ENCODE measurements at places on chromosomes 7 and 10.

DNA sequence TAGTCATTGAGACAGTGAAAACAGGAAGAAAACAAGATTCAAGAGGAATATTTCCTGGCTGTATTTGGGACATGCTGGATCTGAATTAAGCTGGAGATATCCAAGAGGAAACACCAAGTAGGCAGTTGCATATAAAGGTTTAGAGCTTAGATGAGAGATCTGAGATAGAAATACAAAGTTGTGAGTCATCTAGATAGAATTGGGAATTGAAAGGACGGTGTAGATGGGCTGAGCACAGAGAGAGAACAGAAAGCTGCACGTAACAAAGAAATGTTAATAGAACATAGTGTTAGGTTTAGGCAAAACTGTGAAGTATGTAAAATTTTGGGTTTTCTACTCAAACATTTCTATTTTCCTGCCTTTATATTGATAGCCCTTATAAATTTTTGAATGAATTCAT is 218.5 kb upstream of the TMEM196 start:
- no peak for DNase-seq

DNA sequence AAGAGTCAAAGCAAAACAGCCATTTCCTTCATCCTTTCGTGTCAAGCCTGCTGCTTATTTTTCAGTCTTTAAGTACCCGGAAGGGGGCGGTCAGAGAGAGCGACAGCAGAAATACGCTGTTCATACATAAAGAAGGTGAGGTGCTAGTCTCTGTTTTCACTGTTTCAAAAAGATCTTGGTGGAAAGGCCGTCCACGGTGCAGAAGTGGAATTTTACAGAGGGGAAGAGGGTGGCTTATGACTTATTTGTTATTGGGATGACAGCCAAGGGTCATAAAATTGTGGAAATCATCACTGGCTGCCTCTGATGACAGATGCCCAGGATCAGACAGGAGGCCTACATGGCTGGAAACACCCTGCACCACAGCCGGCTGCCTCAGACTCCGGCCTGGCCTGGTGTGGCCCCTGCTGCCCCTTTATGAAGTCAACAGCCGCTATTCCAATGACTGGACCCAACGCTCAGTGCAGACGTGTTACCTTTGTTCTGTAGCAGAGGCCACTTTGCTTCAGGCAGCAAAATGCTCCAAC is 57.0 kb downstream of the HIPK2 start:
- no peak for DNase-seq

GRCh38 chr7:98771519-98771918 is 98.3 kb downstream of the TMEM130 start:
- no peak for DNase-seq

- no peak for DNase-seq
These were observed 57.4 kb upstream of the EGFR start for GRCh38 chr7:54961391-54961790.

GRCh38 chr10:53719658-53720057 is 947.1 kb upstream of the MBL2 start:
- DNase-seq: no peak

DNA sequence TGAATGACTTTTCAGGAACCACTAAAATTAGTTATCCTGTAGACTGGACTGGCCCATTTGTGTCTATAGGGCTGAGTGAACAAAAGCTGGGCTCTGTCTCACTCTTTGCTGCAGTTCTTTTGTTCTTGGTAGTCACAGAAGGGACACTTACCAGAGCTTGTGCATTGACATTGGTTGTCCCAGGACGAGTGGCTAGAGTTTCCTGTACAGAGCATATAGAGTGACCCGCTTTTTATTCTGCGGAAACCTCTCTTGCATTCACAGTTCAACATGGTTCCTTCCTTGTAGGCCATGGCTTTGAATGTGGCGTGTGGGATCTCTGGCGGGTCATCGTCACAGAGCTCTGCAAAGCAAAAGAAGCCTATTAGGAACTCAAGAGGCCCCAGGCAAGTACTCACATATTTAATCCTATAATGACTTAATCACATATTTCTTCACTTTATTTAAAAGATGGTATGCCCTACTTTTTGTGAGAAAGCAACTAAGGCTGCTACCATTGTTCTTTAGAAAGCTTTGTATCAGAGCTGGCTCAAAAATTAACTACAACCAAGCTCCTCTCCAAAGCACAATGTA is 36.4 kb downstream of the IL2RA start:
- DNase-seq: peak; percentile 39

DNA sequence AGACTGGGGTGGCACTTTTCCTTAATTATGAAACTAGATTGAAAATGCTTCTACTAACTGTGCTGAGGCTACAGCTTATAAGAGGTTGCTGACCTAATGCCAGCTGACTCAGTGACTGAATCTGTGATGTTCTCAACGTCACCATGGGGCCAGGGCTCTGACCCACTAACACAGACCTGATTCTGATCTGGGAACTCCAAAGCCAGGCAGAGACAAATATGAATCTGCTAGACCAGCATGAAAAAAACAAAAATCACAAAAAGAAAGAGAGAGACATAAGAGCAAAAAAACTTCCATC is 16.1 kb downstream of the USP6NL start:
- no peak for DNase-seq
